ENCODE measurements at places on chromosomes 7 and 10.

- no peak for DNase-seq
Measured at GRCh38 chr7:132759482-132760243, 183.4 kb upstream of the PLXNA4 start.

GRCh38 chr7:22445140-22445743 is 54.7 kb downstream of the STEAP1B start:
- DNase-seq, result peak; percentile 2

- DNase-seq, result no peak
Measured at GRCh38 chr7:96728139-96728538, 18.5 kb upstream of the SEM1 start.

DNA sequence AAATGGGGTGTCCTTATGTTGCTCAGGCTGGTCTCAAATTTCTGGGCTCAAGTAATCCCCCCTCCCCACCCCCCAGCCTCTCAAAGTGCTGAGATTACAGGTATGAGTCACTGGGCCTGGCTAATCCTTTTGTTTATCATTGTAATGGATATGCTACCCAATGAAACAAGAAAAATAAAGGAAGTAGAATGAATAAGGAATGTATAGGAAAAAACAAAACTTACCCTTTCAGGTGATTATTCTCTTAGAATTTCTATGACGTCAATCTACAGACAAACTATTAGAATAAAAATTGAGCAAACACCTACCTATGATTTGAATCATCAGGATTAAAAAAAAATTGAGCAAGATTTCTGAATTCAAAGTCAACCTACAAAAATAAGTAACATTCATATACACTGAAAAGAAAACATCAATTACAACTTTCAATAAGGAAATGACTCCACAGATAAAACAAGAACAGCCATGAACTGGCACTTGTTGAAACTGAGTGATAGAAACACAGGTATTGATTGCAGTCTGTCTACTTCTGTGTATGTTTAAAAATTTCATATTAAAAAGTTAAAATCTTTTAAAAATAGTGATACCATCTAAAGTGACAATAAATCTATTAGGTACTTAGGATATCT is 12.2 kb downstream of the ADAM12 start:
- peak; percentile 30 for DNase-seq

- DNase-seq, result no peak
Measured at GRCh38 chr7:34011696-34012095, 106.4 kb downstream of the BMPER start.

- peak; percentile 47 for DNase-seq
Measured at GRCh38 chr7:136957391-136957790, 88.9 kb downstream of the CHRM2 start.

- DNase-seq, result peak; percentile 7
Measured at GRCh38 chr10:17576768-17577167, 40.4 kb downstream of the HACD1 start.

DNA sequence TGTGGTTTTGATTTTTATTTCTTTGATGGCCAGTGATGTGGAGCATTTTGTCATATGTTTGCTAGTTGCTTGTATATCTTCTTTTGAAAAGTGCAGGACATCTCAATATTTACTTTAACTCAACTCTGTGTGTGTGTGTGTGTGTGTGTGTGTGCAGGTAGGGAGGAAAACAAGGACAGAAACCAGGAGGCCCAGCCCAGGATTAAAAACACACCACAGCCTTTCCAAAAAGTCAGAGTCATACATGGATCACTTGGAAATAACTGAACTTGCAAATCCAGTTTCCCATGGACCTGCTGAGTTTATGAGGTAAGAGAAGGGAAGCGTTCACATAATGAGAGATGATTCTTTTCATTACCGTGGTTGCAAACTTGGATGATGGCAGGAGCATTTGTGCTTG is 189.9 kb upstream of the LYZL1 start:
- no peak for DNase-seq

DNA sequence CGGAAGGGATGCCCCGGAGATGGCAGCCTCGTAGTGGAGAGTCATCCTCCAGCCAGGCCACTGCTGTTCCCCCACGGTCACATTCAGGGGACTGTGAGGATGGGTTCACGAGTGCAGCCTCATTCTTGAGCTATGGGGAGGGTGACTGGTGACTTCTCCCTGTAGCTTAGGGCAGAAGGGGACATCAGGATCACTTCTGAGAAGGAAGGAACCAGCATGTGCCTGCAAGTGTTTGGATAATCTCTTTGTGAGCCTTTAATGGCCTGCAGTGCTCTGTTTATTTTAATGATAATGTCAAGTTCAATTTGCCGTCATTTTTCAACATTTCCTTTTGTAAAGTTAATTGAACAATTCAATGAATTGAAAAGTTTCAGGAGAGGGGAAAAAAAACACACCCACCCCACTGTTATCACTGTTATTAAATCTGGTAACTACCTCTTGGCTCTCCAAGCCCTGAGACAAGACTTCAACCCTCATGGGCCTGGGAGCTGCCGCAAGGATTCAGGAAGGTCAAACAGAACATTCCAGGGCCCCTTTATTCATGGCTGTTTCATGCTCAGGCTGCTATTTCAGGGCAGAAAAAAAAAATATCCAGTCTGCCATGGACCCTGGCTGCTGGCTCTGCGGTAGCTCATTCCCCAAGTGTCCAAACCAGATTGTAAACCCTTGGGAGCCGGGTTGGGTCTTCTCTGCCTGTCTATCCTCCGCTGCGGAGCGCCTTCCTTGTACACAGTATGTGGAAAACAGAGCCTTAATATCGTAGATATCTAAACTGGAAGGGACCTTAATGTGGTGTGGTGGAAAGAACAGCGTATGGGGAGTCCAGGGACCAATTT is 100.4 kb downstream of the CDH23 start:
- DNase-seq, result no peak

- no peak for DNase-seq
Measured at GRCh38 chr10:131230641-131231322, 80.7 kb downstream of the TCERG1L start.

DNA sequence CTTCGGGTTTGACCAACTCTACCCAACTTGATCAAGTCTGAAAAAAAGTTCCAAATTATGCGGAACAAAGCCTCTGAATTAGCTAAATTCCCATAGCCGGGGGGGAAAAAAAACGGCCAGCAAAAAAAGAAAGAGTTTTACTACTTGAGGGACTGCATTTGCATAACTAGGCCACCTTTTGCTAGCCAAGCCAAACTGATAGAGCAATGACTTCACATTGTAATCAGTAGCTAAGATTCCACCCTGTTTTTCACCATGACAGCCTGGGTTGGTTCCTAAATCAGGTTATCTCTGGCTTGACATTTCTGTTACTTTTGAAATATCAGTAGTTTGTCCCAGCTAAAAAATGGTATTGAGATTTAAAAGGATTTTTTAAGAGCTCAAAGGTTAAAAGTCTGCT is 31.4 kb upstream of the CREB3L2 start:
- DNase-seq, result peak; percentile 2

- DNase-seq, result no peak
Measured at GRCh38 chr7:5671046-5671445, 110.4 kb downstream of the RNF216 start.

GRCh38 chr10:121112579-121113384 is 261.6 kb downstream of the WDR11 start:
- DNase-seq, result no peak

GRCh38 chr10:103493362-103493915 is at the start of gene NEURL1:
TSS of gene NEURL1 (plus strand) at chr10:103493705. CDS start at chr10:103494388, 683 bp downstream.
- DNase-seq, result no peak

DNA sequence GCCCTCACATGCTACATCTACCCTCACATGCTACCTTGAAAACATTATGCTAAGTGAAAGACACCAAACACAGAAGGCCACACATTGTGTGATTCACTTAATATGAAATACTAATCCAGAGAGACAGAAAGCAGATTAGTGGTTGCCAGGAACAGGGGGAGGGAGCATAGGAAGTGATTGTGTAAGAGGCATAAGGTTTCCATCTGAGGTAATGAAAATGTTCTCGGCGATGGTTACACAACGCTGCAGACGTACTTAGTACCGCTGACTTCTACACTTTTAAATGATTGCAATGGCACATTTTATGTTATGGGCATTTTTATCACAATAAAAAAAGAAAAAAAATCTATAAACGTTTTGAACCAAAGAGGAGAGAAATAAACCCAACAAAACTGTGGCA is 742.3 kb downstream of the TYW1 start:
- DNase-seq, result peak; percentile 1

DNA sequence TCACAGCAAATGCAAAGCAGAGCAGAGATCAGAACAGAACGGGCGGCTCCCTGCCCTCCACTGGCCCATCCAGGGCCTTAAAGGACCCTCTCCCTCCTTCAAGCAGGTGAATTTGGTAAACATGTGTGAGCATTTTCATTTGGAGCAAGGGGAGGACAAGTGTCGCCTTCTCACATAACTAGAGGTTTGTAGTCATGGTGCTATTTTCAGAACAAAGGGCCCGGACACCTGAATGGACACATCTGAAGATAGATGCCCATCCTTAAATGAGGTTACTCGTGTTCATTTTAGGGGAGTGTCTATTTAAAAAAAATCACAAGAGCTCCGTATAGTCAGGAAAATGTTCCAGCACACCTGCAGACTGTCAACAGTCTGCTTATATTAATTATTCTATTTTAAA is 153.8 kb downstream of the PRKCQ start:
- no peak for DNase-seq

DNA sequence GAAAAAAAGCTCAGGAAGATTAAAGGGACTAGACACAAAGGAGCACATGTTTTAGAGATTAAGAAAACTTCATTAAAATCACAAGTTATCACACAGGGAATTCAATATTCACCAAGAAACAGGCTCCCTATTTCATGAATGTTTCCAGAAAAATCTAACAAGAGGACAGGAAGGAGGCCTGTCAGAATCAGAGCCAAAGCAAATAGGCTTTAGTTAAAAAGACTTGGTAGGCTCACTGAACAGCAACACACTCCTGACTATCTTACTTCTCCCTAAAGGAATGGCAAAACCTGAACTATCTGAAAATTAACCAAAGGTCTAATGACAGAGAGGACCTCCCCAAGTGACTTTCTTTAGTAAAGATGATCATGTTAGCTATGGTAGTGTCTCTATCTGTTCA is 188.3 kb upstream of the MEOX2 start:
- no peak for DNase-seq

GRCh38 chr10:48556065-48556464 is 48.8 kb downstream of the ARHGAP22 start:
- DNase-seq, result no peak

- no peak for DNase-seq
Measured at GRCh38 chr7:152132812-152133211, 107.3 kb downstream of the GALNT11 start.

DNA sequence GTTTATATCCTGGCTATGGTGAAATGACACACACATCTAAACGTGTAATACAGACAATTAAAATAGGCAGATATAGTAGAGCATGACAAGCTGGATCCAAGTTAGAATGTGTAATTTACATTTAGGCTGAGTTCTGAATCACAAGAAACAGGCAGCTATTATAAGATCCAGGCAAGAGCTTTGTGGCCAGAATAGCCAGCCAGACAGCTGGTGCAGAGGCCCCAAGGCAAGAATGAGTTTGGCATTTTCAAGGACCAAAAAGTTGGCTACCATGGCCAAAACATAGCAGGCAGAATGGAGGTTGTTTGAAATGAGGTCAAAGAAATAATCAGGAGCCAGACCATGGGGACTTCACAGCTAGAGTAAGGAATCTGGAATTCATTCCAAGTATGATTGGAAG is 281.7 kb downstream of the MTERF1 start:
- DNase-seq, result no peak

- DNase-seq, result no peak
Measured at GRCh38 chr7:137916980-137917645, 70.3 kb upstream of the DGKI start.

DNA sequence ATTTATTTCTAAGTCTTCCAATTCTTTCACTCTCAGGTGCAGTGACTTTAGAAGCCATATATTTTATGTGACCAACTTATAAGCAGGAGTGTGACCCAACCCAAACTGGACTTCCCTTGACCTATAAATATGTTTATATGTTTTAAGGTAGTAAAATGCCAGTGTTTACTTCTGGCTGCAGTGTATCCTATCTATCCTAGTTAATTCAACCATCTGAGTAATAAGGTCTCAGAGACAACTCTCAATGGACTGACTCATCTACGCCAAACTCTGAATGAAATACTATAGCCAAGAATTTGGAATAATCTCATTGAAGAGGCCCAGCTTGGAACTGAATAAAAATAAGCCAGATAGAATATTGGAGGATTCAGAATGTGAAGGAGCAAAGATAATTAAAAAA is 544.5 kb upstream of the SORCS1 start:
- no peak for DNase-seq

- no peak for DNase-seq
Measured at GRCh38 chr10:123962756-123963530, 71.3 kb upstream of the CPXM2 start.

- no peak for DNase-seq
Measured at GRCh38 chr7:156493942-156494341, 146.6 kb upstream of the RNF32 start.

DNA sequence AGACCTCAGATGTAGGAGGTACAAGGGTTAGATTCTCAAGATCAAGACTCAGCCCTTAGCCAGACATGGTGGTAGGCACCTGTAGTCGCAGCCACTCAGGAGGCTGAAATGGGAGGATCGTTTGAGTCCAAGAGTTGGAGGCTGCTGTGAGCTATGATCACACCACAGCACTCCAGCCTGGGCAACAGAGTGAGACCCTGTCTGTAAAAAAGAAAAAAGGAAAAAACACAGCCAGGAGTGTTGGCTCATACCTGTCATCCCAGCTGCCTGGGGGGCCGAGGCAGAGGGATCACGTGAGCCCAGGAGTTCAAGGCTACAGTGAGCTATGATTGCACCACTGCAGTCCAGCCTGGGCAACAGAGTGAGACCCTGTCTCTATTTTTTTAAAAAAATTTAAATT is 69.3 kb downstream of the GTF2IRD1 start:
- no peak for DNase-seq

DNA sequence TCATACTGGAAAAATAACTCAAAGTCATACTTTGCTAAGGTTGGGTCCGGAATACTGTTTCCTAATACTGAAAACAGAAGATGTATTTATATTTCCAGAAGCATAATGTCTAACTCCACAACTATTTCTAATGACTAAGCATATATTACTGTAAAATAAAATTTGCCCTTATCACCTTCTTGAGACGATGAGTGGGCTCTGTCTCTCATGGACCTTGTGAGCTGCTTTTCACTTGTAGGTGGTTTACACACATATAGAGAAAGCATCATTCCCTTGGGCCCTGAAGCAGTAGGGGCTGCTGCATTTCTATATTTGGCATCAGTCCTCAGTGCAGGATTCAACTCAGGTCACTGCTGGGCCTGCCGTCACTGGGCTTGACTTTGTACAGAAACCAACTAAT is 10.7 kb upstream of the FAM13C start:
- DNase-seq, result peak; percentile 79

DNA sequence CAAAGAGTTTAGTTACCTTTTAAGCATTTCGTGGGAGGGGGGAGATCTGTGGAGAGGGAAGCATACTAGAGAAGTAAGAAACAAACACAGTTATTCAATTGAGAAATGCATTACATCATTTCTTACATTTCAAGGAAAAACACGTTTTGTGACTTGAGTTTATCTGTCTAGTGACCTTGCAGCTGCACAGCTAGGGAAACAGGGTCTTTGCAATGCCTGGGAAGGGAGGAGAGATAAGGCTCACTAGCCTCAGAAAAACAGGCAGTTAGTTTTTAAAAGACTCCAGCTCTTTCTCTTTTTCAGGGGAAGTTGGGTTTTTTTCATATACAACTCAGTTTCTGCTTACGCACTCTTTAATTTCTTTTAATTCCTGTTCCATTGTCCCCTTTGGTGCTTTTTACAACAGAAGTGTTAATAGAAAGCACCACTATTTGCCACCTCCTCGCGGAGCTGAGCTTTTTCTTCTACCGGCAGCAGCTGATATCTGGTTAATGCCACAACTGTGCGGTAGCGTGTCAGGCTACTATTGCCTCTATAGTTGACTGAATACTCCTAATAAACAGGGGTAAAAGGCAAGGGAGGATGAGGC is 5.6 kb downstream of the CYP3A43 start:
- DNase-seq, result peak; percentile 23
